ENCODE measurements at places on chromosomes 3 and 15.

- no peak for DNase-seq
These were observed 5.5 kb upstream of the PSMD6 start for GRCh38 chr3:64028754-64029153.

GRCh38 chr15:44034334-44034733 lies 160.7 kb downstream of the FRMD5 start:
- no peak for DNase-seq

DNA sequence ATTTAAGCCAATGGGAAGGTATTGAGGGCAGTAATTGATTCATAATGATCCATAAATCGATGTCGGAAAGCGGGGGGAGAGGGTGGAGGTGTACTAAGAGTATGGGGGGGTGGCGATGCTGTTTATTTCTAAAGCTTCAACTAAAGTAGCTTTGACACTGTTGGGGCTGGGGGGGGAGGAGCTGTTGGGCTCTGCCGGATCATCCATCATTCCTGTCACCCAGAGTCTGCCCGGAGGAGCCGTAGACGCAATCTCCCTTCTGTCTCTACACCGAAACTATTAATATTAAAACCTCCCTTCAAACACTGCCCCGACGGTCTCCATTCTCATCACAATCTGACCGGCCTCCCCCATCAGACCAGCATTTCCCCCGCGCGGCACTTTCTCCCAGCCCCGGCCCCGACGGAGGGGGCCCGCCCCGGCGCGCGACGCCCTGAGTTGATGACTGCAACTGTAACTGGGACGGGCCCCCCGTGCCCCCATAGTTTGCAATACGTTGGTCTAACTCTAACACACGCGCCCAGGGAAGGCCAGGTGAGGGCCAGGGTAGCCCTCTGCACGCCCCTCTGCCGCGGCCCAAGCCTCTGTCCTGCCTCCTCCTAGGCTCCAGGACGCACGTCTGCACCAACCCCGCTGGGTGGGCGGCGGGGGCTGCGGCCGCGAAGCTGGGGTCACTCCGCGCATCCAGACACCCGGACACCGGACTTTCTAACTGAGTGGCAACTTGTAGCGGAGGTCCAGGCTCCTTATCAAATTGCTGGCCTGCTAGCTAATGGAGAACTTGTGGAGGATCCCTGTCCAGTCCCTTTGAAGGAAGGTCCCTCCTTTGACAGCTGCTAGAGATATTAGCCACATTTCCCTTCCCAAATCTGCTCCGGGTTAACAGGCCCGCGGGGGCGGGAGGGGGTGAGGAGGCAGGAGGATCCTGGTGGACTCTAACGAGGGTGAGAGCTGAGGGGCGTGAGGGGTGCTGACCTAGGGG lies 212.0 kb downstream of the MEIS2 start:
- no peak for DNase-seq

DNA sequence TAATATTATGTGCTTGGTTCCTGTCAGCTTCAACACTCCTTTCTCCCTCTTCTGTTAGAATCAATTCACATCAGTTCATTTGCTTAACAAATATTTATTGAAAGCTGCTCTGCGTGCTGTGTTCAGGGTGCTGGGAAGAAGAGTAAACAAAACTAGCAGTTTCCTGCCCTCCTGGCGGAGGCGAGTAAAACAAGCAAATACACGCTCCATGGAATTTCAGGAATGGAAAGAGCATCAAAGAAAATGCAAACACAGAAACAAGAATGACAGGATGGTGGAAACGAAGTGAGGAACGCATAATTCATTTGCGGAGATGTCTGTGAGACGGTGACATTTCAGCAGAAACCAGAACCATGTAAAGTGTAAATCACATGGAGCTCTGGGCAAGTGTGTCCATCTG lies 49.4 kb upstream of the SPTSSB start:
- no peak for DNase-seq

GRCh38 chr3:58198362-58198761 lies 12.4 kb downstream of the DNASE1L3 start:
- DNase-seq = no peak

GRCh38 chr3:3589715-3590130 lies 209.5 kb upstream of the LRRN1 start:
- peak; percentile 84 for DNase-seq

DNA sequence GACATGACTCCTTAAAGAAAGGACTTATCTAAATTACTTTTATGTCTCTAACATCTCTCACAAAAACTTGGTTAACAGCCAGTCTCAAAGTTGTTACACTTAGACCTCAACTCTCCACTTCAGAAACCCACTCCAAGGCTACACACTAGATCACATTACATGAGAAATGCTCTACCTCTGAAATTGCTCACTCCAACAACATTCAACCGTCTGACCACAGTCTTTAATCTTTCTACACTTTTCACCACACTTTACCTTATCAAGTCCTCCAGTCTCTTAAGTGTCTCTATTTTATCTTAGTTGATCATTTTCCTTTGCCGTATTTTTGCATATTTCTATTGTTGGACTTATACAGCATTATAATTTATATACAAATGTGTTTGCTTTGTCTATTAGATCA lies 5.8 kb downstream of the SLC12A6 start:
- DNase-seq = no peak

DNA sequence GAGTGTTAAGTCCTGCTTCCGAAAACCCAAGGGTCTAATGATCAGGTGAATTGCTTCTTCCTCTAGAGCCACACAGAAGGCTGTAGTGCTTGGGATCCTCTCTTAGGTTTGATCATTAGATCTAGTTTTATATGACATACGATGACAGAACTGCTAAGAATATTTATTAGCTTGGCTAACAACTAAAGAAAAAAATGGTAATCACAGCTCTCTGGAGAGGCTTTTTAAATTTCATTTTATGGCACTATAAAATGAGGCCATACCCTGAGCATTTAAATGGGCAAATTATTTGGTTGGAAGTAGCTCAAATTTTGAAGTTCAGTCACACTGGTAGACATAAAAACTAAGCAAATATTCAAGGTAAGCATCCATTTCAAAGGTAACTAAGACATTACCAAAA lies 482.5 kb upstream of the WNT5A start:
- DNase-seq = no peak

Measured in MM.1S (cell line).